ACHN (cell line): ENCODE measurements at places on chromosomes 4 and X.

DNA sequence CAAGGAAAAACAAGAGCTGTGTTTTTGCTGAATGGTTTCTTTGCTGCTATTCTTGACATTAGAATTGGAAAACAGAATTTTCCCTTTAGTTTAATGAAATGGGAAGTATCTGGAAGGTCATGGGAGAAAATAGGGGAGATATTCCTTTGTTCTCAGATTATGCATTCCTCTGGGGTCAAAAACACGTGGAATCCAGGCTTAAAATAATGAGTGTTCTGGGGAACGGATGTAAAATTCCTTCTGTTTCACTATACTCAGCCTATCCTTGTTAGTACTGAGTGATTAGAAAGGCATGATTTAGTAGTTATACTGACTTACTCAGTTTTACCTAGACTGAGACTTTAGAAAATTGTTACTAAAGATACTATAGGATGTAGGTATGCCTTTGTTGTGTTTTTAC lies 107.3 kb downstream of the ARHGAP10 start:
- DNase-seq, result no peak

DNA sequence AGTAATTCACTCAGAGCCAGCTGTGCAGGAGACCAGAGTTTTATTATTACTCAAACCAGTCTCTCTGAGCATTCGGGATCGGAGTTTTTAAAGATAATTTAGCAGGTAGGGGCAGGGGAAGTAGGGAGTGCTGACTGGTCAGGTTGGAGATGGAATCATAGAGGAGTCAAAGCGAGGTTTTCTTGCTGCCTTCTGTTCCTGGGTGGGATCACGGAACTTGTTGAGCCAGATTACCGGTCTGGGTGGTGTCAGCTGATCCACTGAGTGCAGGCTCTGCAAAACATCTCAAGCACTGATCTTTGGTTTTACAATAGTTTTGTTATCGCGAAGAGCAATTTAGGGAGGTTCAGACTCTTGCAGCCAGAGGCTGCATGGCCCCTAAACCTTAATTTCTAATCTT lies 63.6 kb downstream of the TRIM2 start:
- no peak for DNase-seq

DNA sequence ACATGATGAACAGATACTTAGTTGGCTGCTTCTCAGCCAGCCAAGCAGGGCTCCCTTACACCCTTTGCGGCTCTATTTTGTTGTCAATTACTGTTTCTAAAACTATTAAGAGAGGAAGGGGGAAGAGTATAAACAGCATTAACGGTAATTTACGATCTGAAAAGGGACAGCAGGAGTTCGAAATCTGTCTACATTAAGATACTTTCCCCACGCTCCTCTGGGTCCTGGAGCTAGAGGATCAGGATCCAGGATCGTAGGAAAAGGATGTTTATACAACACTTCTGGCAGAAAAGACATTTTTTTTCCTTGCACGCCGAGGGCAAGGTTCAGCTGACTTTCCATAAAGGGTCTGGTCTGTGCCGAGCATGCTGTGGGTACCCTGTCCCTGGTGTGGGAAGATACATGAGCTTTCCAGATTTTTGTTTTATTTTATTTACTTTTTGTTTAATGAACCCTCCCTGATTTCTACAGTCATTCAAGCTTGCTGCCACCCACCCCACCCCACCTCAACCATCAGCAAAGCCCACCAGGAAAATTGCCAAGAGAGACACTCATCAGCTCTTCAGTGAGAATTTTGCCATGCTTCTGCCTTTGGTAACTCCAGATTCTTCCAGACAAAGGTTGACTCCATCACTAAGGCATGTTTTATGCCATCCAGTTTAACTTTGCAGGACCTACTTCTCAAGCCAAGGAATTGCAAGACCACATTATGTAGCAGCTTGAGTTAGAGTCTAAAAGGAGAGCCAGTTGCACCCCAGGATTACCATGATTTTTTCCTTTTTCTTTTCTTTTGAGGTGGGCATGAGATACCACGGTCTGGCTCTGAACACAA lies 188.1 kb downstream of the QDPR start:
- no peak for DNase-seq

GRCh38 chr4:101014417-101014816 lies 332.9 kb downstream of the PPP3CA start:
- DNase-seq, result no peak

GRCh38 chr4:142850478-142850877 lies 4.4 kb upstream of the INPP4B start:
- DNase-seq, result no peak
